ENCODE measurements at places on chromosomes 6 and 20. TPM values are rescaled to one million over a fixed set of nuclear protein-coding genes. Genes with fewer than 3 reads are reported as not detected.

DNA sequence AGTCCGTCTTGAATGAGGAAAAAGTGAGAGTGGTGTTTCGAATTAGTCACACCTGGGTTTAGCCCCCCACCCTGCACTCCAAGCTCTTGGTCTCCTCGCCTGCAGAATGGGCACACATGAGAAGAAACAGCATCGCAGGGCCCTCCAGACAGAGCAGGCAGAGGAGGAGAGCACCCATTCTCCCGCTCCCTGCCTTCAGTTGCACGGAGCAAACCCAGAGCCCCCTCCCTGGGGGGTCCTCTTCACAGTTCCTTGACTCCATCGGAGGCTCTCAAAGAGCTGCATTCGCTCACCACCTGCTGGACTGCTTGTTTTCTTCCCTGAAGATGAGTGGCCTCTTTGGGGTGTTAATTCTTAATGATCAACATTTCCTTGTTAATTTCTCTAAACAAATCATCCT is 5.1 kb downstream of the CST7 start:
- DNase-seq = no peak

RBBP8NL gene
- not detected for total RNA-seq

DNA sequence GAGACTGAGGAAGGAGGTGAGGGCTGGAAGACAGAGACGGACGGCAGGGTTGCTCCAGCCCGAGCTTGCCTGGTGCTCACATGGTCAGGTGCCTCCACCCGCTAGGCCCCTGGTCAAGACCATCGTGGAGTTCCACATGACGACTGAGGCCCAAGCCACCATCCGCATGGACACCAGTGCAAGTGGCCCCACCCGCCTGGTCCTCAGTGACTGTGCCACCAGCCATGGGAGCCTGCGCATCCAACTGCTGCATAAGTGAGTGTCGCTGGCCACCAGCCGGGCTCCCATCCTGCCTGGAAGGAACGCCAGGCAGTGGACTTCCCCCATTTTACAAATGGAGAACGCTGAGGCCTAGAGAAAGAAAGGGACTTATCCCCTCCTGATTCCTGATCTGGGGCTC is 7.8 kb downstream of the BPIFB1 start:
- no peak for DNase-seq

DNA sequence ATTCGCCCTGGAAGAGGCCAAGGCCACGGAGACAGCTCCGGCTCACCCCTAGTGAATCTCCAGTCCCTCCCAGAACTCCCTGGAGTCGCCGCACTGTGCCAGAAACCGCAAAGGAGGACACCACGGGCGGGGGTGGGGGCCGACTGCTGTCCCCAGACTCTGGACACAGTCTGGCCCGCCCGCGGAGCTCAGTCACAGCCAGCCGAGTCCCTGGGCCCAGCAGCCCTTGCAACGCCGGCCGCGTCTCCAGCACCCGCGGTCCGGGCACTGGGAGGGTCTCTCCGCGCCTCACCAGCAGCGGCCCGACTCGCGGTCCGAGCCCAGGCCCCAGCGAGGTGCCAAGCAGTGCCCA is 518 bp downstream of the PEX6 start:
- no peak for DNase-seq

IL20RA gene
- total RNA-seq = 1.1 TPM

BAK1 gene
- total RNA-seq = 10.1 TPM

GRCh38 chr6:38943964-38944363 is 104.6 kb upstream of the GLP1R start:
- DNase-seq = no peak

DNA sequence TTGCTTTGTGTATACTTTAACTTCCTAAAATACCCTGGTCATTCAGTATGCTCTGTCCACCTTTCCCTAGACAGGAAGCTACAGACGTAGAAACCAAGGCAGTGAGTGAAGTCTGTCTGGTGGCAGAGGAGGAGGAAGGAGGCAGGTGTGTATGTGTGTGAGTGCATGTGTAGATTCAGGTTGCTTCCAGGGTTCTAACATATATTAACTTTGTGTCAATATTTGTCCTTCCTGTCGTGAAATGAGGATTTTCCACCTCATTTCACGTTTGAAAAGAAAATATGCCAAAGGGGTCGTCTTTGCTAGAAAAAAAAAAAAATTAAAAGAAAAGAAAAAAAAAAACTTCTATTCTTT is 411.5 kb downstream of the PKHD1 start:
- DNase-seq = no peak

ADTRP gene
- total RNA-seq = 2.4 TPM

GRCh38 chr6:33843131-33844121 is 39.6 kb upstream of the MLN start:
- DNase-seq = no peak

TNFRSF6B gene
- total RNA-seq = 91.9 TPM
